Lung (tissue), 17 donors: ENCODE measurements at places on chromosomes 13 and 19. TPM values are rescaled to one million over a fixed set of nuclear protein-coding genes. Genes with fewer than 3 reads are reported as not detected.

GRCh38 chr13:95564091-95564490 lies 11.6 kb downstream of the CLDN10 start:
- H3K4me3 ChIP-seq: no peak overlapping the region
- DNase-seq: no peak
- H3K27ac ChIP-seq: no peak overlapping the region
- H3K4me1 ChIP-seq: no peaks in the 10 kb centered on the region
- H3K36me3 ChIP-seq: no peaks in the 10 kb centered on the region
- no peaks in the 10 kb centered on the region for H3K27me3 ChIP-seq

DNA sequence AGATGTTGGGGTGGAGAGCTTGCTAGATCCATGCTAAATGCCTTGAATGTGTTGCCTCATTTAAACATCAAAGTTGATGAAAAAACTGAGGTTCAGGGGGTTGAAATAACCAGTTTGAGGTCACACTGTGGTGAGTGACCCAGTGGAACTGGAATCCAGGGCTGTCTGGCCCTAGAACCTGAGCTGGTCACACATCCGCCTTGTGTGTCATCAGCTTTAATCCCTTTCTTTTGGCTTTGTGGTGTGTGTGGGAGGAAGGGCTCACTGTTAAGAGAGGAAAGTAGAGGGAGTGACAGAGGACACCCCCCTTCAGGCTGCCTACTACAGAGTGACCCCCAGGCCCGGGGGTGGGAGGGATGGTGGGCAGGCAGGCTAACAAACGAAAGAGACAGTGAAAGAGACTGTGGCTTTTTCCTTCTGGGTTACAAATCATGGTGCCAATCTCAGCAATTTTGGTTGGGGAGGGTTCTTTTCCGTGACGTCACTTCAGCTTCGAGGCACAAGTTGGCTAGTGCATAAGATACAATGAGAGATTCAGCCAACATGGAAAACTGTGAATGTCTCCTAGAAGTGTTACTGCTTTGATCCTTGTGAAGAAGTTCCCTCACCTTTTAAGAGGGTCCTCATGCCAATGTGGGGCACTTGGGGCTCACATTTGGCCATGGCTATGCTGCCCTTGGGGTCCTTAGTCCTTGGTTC lies 164.9 kb downstream of the DLEU7 start:
- DNase-seq: no peak
- H3K4me3 ChIP-seq: no peak overlapping the region
- H3K27me3 ChIP-seq: no peaks in the 10 kb centered on the region

GRCh38 chr13:66634384-66634783 lies 595.8 kb downstream of the PCDH9 start:
- peaks cover 4% of the 10 kb centered on the region for H3K4me1 ChIP-seq
- no peak overlapping the region for H3K4me3 ChIP-seq

- DNase-seq: no peak
- H3K36me3 ChIP-seq: no peaks in the 10 kb centered on the region
- no peak overlapping the region for H3K27ac ChIP-seq
- H3K4me1 ChIP-seq: no peaks in the 10 kb centered on the region
These were observed 160.5 kb downstream of the TEX29 start for GRCh38 chr13:111480976-111481375.

DNA sequence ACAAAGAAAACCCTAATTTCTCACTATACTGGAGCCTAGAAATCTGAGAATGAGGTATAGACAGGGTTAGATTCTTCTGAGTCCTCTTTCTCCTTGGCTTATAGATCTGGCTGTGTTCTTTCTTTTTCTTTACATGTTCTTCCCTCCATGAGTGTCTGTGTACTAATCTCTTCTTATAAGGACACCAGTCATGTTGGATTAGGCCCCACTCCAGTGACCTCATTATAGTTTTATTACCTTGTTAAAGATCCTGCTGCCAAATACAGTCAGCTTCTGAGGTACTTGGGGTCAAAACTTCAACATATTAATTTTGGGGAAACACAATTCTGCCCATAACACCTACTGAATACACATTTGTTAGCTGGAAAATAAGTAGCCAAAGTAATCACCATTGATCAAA lies 302.6 kb downstream of the PCDH9 start:
- no peak for DNase-seq
- no peak overlapping the region for H3K27ac ChIP-seq
- H3K4me3 ChIP-seq: no peak overlapping the region

- no peaks in the 10 kb centered on the region for H3K4me1 ChIP-seq
- DNase-seq: no peak
These were observed 31.4 kb downstream of the FLT1 start for GRCh38 chr13:28463481-28463880.

- no peak overlapping the region for H3K27ac ChIP-seq
- H3K4me1 ChIP-seq: no peaks in the 10 kb centered on the region
- H3K4me3 ChIP-seq: no peak overlapping the region
- H3K27me3 ChIP-seq: no peaks in the 10 kb centered on the region
- H3K36me3 ChIP-seq: no peaks in the 10 kb centered on the region
These were observed 9.7 kb upstream of the LRCH1 start for GRCh38 chr13:46543287-46543686.

DNA sequence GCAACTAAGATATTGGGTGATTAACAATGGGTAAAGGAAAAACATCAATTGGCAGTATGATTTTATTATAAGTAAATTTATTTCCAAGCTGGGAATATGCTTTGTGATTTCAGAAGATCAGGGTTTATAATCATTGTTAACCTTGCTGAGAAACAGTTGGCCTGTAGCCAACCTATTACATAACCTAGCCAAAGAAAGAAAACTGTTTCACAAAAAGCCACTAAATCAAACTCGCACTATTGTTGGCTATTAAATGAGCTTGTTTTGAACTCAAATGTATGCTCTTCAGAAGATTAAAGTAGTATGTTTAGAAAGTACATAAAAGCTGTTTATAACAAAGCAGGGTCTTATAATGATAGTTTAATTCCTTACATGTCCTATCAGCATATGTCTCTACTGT lies 151.7 kb downstream of the LHFPL6 start:
- no peak overlapping the region for H3K4me3 ChIP-seq
- H3K4me1 ChIP-seq: peaks cover 21% of the 10 kb centered on the region
- H3K27me3 ChIP-seq: no peaks in the 10 kb centered on the region
- DNase-seq: peak; percentile 81
- H3K27ac ChIP-seq: no peak overlapping the region

DNA sequence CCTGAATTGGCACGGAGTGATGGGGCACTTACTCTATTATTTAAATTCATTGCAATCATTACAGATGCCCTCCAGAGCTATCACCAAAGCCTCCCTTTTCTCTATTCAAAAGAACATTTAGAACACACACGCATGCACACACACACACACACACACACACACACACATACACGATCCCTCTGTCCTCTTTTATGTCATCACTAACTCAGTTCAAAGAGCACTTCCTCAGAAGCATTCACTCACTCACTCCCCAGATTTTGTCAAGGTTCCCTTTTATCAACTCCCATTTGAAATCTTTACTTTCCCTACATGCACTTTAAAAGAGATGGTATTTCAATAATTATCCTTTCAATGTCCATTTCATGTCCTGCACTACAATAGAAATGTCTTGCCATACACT lies 22.4 kb upstream of the IGFL4 start:
- no peak overlapping the region for H3K27ac ChIP-seq
- H3K4me1 ChIP-seq: no peaks in the 10 kb centered on the region
- H3K27me3 ChIP-seq: no peaks in the 10 kb centered on the region
- no peak overlapping the region for H3K4me3 ChIP-seq
- H3K36me3 ChIP-seq: no peaks in the 10 kb centered on the region
- DNase-seq: no peak

DNA sequence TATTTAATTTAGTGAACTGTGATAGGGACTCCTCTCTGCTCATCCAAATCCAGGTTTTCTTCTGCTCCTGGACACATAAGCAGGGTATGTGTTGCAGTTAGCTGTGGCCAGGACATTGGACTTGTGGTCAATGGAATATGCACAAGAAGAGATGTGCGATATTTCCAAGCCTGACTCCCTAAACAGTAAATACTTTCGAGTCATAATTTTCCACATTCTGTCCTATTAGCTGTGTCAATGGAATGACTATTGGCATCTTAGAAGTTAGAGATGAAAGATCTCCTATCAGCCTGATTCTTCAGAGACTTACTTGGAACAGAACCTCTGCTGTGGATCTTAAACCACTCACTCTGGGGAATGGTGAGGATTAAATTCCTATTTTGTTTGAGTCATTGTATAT lies 771.0 kb downstream of the EFNB2 start:
- DNase-seq: no peak
- H3K4me3 ChIP-seq: no peak overlapping the region
- no peaks in the 10 kb centered on the region for H3K36me3 ChIP-seq
- no peak overlapping the region for H3K27ac ChIP-seq
- H3K4me1 ChIP-seq: no peaks in the 10 kb centered on the region

DNA sequence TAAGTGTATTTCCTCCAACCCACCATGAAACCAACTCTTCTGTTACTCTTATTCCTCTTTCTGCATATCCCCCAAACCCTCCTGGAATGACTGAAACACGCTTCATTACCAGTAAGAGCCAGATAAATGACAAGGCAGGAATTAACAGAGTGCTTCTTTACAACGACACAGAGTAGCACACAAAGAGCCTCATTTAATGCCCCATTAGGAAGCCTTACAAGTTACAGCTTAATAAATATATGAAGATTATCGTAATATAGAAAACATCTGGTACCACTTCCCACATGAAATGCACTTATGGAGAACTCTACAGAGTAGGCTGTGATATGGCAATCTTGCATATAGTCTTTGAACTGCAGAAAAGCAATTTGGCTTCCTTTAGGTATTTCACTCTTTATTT lies 116.8 kb downstream of the ENOX1 start:
- H3K27ac ChIP-seq: no peak overlapping the region
- no peak overlapping the region for H3K4me3 ChIP-seq
- no peaks in the 10 kb centered on the region for H3K27me3 ChIP-seq
- no peaks in the 10 kb centered on the region for H3K36me3 ChIP-seq

DNA sequence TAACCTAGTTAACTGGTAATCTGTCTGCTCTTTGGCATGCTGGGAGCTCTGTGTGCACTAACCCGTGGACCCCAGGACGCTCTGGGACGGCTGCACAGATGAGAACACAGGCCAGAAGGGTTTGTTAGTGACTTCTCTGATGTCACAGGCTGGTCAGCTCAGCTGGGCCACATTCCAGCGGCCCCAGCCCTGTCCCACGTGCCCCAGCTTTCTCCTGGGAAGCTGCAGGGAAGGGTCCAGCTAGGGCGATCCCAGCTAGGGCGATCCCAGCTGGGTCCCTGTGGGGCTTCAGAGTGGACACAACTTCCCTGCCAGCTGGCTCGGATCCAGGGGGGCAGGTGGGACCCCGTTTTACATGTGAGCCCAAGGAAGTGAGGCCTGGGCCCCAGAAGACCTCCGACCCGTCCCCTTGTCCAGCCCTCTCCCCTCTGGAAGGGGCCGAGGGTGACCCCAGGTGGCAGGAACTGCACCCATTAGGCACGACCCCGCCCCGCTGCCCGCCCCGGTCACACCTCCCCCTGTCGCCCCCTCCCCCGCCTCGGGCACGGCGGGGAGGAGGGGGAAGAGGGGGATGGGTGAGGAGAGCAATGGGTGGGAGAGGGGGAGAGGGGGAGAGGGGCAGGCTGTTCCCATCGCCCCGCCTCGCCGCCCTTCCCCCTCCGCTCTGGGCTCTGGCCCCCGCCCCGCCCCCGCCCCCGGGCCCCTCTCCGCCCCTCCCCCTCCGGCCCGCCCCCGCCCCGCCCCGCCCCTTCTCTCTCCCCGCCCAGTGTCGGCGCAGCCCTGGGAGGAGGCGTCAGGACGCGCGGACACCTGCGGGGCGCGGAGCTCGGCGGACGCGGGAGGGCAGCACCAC lies 75.2 kb upstream of the MCF2L start:
- H3K4me1 ChIP-seq: peaks cover 20% of the 10 kb centered on the region
- H3K4me3 ChIP-seq: no peak overlapping the region

- no peak for DNase-seq
- no peak overlapping the region for H3K27ac ChIP-seq
- no peak overlapping the region for H3K4me3 ChIP-seq
- no peaks in the 10 kb centered on the region for H3K4me1 ChIP-seq
These were observed 27.5 kb downstream of the MICU2 start for GRCh38 chr13:21576426-21576825.

- H3K4me1 ChIP-seq: peaks cover 73% of the 10 kb centered on the region
- DNase-seq: peak; percentile 66
- peak overlapping the region; percentile 92 for H3K27ac ChIP-seq
- H3K36me3 ChIP-seq: no peaks in the 10 kb centered on the region
- H3K4me3 ChIP-seq: peak overlapping the region; percentile 22
These were observed 2.8 kb upstream of the CIRBP start for GRCh38 chr19:1266129-1266915.

DNA sequence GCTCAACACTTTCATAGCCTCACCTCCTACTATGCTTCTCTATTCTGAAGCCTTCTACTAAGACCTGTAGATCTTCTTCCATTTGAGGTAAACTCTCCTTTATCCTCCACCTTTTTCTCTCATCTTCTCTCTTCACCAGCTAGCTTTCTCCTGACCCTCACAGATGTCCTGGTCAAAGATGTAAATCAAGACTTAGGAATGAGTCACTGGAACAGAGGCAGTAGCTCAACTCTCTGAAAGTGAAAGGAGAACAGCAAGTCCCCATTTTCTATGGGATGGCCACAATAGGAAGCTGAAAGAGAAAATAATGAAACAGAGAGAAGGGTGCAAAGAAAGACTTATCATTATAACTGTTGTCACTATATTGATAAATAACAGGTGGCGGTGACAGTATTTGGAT lies 86.1 kb upstream of the DOCK9 start:
- no peak overlapping the region for H3K27ac ChIP-seq
- H3K4me3 ChIP-seq: no peak overlapping the region
- H3K27me3 ChIP-seq: no peaks in the 10 kb centered on the region
- no peak for DNase-seq

The SULT2B1 gene
- 10.5 TPM for total RNA-seq

The EBI3 gene
- 5.9 TPM for total RNA-seq

The TPRX1 gene
- not detected for total RNA-seq

The CASP14 gene
- total RNA-seq: not detected

The PRR19 gene
- 1.0 TPM for total RNA-seq

The LILRB1 gene
- 33.3 TPM for total RNA-seq

The LRRC63 gene
- total RNA-seq: 0.83 TPM

The SEMA6B gene
- 3.2 TPM for total RNA-seq

The NHLRC3 gene
- 23.3 TPM for total RNA-seq

The TICAM1 gene
- 18.2 TPM for total RNA-seq

The KIR3DL1 gene
- total RNA-seq: not detected

The NLRP4 gene
- 0.11 TPM for total RNA-seq

The KLF5 gene
- 50.6 TPM for total RNA-seq

The ACTMAP gene
- 23.7 TPM for total RNA-seq

The VSIG10L gene
- total RNA-seq: 0.57 TPM
